ENCODE measurements at places on chromosomes 11 and 22.

DNA sequence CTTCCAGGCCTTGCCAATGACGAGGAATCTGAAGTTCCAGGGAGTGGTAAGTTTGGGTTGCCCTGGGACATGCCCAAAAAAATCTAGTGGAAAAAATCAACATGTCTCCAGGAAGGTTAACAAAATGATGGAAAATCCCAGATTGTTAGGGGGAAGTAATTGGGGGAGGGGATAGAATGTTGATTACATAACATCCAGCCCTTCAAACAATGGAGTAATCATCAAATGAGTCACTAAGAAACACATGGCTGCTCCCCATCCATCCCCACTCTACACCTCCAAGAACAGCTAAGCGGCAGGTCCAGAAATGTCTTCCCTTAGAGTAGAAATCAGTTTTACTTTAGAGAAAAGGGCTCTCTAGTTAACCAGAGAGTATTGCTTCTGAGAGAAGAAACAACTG lies 94.9 kb downstream of the ETS1 start:
- DNase-seq: no peak

- no peak for DNase-seq
Observed at GRCh38 chr11:127693686-127694085, 693.1 kb upstream of the KIRREL3 start.

GRCh38 chr22:19051381-19052072 lies 70.7 kb downstream of the DGCR2 start:
- DNase-seq: no peak

DNA sequence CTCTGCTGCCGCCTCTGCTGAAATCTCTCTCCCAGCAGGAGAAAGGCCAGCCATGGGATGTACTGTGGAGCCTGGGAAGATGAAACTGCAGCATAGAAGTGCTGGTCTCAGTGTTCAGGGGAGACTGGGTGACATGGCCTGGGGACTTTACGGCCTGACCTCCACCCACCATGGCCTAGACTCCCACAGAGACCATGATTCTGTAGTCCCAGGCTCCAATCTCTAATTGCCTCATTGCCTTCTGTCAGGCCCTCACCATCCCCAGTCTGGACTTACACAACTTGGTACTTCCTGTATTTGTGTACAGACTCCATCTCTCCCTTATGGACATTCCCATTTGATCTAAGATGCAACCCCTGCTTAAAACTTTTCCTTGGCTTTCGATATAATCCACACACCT lies 43.1 kb downstream of the TRAF6 start:
- DNase-seq: no peak

DNA sequence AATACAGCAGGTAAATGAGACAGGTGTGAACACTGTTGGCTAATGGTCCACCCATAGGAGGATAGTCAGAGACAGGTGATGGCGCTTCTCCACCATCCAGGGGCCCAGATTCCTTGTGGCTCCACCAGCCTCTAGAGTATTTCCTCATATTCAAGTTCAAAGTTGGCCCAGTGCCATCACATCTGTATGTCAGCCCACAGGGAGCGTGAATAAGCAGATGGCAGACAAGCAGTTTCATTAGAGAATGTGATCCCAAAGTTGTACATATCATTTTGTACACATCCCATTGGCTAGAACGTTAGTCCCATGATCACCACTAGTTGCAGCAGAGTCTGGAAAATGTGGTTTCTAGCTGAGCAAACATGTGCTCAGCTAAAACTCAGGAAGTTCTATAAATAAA lies 11.0 kb upstream of the CWF19L2 start:
- DNase-seq: no peak

- no peak for DNase-seq
Observed at GRCh38 chr22:47901911-47902310, 1139.5 kb downstream of the TBC1D22A start.

DNA sequence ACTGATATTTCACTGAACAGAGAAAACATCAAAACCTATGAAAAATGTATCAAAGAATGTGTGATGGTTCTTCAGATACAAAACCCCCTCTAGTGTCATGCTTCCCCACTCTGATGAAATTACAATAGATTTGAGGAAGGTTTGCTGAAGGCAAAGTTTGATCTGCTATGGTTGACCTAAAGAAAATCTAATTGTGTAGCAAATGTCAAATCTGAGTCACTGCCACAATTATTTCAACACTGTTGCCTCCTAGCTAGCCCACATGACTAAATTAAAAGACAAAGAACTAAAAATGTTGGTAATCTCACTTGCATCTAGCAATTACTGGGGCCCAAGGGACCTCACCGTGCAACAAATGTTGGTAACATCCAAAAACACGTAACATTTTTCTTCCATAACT lies 728.0 kb downstream of the DLG2 start:
- no peak for DNase-seq

GRCh38 chr11:33248416-33248971 lies 8.7 kb upstream of the HIPK3 start:
- DNase-seq: no peak

GRCh38 chr11:60933416-60934123 lies 9.3 kb downstream of the TMEM132A start:
- no peak for DNase-seq

GRCh38 chr11:129453293-129453721 lies 77.7 kb downstream of the BARX2 start:
- no peak for DNase-seq

DNA sequence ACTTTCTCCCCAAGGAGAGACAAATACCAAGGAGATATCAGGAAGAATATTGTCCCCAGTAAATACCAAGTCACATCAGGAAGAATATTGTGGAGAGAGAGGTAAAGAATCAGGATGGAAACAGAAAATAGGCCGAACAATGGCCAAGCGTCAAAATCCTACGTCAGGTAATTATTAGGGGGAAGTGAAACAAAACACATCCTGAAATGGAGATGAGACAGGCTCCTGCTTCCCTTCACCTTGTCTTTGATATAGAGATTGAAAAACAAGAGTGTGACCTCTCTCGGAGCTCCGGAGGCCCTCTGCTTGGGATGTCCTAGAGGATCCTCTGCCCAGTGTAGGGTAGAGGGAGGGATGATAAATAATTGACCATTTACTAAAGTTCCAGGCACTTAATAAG lies 27.4 kb upstream of the IZUMO1R start:
- DNase-seq: no peak

DNA sequence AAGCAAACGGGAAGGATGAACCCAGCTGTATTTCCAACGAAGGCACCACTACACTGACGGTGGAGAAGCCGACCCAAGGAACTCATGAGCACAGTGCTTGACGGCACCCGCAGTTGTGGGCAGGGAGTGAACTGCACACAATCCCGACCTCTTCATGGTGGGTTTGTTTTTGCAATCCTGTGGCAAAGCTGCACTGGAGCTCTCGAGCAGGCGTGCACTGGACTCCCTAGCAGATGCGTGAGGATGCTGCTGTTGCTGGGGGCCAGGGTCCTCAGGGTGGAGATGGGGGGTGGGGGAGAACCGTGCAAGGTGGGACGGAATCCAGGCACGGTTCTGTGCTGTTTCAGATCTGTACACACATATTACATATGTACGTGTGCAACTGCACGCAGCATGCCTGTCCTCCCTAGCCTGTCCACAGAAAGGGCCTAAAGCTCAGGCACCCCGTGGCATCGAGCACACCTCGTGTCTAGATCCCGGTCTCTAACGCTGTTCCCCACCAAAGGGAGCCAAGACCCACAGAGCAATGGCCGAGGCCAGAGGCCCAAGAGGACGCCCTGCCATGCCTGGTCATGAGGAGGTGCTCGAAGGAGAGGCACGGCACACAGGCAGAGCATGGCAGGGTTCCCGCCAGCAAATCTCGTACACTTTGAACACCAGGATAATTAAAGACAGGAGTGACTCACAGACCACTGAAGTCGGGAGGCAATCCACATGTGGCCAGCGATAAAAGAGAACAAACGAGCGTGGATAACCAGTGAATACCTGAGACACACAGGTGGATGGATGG lies 17.6 kb downstream of the ALG12 start:
- no peak for DNase-seq

DNA sequence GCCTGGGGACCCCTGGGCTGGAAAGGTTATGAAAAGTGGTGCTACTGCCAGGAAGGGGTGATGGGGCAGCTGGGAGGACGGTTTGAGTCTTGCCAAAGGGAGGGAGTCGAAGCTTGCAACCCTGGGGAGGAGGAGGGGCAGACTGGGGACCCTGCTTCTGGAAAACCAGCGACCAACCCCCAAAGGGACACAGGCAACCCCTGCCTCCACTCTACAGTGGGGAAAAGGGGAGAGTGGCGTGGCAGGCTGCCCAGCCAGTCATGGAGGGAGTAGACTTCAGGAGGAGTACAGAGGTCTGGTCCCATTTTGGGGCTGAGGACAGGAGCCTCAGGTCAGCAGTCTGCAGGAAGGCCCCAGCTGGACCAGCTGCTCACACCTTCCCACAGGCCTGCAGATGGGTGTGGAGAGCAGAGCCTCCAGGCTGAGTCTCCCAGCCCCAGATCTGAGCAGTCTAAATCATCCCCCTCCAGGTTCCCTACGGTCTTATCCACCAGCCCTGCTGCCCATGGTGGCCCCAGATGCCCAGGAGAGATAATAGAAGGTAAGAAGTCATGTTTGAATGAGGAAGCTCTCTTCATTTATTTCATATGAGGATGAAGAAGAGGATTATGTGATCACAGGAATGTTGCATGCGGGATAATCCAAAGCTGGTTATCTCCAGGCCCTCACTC lies 3.3 kb downstream of the DDT start:
- DNase-seq: no peak

GRCh38 chr11:82007521-82007920 lies 726.1 kb downstream of the FAM181B start:
- DNase-seq: no peak

DNA sequence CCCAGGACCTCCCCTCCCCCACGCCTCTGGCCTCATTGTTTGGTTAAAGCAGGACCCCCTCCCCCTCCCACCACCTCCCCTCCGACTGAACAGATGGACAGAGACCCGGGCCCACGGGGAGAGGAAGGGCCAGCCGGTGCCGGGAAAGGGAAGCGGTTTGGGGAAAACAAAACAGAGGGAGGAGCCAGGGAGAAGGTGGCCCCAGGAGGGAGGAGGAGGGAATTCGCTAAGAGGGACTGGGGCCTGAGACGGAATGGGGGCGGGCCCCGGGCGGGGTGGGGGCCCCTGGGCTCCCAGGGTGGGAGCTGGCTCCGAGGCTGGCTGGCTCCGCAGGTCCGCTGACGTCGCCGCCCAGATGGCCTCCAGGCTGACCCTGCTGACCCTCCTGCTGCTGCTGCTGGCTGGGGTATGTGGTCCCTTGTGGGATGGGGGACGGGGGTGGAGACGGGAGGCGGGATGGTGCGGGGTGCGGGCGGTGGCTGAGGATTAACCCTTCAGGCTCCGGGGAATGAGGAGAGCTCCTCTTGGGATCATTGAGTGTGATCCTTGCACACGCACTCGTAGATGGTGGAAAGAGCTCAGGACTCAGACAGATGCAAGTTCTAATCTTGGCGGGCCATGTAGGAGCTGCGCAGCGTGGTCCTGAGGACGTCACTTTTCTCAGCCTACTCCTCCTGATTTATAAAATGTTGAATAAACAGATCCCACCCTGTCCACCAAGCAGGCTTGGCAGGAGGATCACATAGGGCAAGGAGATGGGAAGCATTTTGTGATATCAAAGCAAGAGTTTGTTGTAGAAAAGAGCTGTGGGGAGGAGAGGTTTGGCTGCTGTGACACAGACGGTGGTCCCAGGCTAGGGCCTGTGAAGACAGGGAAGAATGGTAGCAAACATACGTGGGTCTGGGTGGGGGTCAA lies 688 bp downstream of the SERPING1 start:
- DNase-seq: no peak

DNA sequence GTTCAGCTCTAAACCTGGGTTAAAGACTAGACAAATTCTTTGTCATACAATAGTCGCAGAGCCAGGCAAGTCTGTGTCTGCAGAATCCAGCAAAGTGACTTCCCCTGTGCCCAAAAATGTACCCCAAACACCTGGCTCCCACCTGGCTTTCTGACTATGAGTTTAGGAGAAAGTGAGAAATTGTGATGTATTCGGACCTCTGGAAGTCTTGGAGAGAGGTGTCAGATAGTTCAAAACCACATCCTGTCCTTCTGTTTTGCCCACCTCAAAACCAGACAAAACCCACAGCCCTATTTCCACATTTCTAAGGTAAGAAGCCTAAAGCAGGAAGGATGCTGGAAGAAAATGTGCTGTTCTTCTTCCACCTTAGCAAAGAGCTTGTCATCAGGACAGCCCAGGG lies 63.8 kb upstream of the CLMP start:
- no peak for DNase-seq

GRCh38 chr11:11483627-11484026 lies 130.6 kb upstream of the CSNK2A3 start:
- no peak for DNase-seq

DNA sequence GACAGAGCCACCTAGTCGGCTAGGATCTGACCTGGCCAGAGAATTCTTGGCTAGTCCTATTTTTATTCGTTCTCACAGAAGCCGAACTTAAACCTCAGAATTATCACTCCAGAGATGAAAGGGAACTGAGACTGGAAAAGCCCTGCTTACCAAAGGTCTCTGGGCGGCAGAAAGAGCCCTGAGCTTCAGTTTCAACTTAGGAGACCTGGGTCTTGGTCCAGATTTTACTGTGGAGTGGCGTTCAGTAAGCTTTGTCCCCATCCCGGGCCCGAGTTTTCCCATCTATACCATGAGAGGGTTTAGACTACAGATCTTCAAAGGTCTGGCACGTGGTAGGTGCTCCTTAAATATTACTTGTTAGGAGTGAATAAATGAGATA lies 516 bp downstream of the NEU3 start:
- DNase-seq: no peak

DNA sequence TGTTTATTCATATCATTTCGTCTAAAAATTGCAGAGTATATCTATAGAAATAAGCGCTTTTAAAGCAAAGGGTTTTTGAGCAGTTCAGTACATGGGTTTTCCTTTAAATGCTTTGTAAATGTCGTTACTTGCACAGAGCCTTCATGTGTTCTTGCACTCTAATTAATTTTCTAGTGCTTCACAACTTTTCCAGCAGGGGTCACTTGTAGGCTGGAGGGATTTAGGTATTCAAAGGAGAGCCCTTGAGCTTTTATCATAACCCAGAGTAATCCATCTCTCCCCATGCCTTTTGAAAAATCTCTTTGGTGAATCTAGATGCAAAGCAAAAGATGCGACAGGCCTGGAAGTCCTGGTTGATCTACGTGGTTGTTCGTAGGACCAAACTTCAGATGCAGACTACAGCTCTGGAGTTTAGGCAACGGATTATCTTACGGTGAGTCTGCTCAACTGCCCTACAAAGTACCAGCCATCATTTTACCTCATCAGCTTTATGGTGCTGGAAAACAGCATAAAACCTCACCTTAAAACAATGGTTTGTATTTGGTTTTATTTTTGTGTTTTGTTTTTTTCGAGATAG lies 60.4 kb downstream of the SFI1 start:
- DNase-seq: no peak

- DNase-seq: no peak
Observed at GRCh38 chr11:119284344-119285157, 32.4 kb downstream of the MCAM start.

GRCh38 chr11:100965346-100965745 lies 164.3 kb downstream of the PGR start:
- DNase-seq: no peak
